Activated gamma-delta T cell (primary cell): ENCODE measurements at places on chromosomes 12 and 14.

DNA sequence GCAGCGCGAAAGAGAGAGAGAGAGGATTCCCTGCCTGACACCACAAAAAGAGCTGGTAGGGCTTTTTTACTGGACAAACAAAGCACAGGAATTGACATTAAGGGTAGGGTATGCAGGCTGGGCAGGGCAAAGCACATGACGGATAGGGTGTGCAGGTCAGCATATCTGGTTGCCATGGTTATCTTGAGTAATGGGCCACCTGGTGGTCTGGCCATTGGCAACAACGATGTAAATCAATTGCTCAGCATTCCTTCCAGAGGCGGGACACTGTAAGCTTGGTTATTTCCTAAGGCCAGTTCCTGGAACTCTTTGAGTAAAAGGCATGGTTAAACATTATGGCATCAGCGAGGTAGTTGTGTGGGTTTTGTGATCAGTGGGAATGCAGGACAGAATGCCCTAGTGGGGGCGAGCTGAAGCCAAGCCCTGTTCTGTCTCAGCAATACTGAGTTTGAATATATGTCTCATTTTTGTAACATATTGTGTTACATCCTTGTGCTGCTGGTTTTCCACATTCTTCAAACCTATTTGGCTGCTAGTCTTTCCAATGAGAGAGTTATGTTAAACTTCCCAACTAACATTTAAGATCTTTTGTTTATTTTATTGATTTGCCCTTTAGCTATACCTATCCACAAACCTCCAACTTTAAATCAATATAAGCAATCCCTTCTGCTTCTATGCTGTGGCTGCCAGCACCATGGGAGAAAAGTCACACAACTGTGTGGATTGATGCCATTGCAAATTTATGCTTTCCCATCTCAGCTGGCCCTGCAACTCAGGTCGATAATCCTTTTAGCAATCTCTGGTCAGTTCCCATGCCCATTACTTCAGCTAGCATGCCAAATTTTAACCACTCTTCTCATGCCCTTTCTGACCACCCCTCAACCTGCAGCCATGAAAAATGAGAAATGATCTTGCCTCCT, 396.7 kb upstream of the PDE3A start:
- no peak for DNase-seq

- DNase-seq: no peak
These were observed 41.9 kb upstream of the BDKRB2 start for GRCh38 chr14:96162741-96163140.

DNA sequence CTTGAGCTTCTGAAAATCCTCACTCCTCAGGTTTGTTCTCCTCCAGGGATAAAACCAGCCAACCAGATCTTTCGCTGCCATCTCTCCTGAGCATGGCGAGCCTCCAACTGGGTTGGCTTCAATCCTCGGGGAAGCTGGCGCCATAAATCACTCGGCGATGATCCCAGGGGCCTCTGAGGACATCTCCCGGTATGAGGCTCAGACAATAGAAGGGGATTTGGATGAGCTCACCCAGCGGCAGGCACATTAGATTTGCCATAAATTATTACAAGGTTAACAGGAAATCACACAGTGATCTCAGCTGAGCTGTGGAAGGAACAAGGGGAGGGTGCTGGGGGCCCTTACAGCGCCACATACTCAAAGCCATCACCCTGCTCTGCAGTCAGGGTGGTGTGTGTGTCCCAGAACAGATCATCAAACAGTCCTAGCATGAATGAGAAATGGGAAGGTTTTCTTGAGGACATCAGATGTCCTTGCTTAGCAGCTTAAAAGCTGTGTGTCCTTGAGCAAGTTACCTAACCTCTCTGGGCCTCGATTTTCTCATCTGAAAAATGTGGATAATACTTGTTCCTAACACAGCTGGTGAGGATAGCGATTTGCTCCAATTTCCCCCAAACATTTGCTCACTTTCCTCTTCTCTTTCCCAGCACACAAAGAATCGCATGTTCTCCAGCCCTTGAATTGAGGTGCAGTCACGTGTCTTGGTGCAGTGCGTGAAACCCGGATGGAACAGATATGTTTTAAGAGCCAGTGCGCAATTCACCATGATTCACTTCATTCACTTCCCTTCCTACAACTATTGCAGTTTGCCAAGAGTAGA, 142.8 kb downstream of the SCARB1 start:
- DNase-seq: no peak

DNA sequence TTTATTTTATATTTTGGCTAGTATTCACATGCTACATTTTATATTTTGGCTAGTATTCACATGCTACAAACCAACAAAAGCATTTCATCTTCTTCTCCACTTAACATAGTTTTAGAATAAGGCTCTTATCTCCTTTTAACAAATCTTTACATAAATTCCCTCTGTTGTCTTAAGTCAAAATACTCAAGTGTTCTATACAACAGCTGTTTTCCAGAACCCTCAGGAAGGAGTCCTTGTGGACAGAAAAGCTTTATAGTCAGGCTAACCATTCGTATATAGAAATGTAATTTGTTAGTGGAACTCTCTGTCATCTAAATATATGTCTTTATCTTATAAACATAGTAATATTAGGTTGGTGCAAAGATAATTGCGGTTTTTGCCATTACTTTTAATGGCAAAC, 191.0 kb upstream of the FLRT2 start:
- DNase-seq: no peak

GRCh38 chr12:31339831-31340622, 14.1 kb upstream of the SINHCAF start:
- DNase-seq: no peak

- no peak for DNase-seq
These were observed 95.9 kb downstream of the OTOGL start for GRCh38 chr12:80195074-80195726.
